Natural killer cell (primary cell): ENCODE measurements at places on chromosomes 1 and 21. TPM values are rescaled to one million over a fixed set of nuclear protein-coding genes. Genes with fewer than 3 reads are reported as not detected.

The SASS6 gene
- total RNA-seq = 5.6 TPM

The FBLIM1 gene
- total RNA-seq = not detected

The CD160 gene
- total RNA-seq = 77.7 TPM

The PEX10 gene
- total RNA-seq = 11.1 TPM

The SV2A gene
- total RNA-seq = 0.73 TPM

The KRTAP23-1 gene
- total RNA-seq = not detected

The GRIK1 gene
- not detected for total RNA-seq

The WNT3A gene
- not detected for total RNA-seq

The ADORA3 gene
- total RNA-seq = 0.40 TPM

DNA sequence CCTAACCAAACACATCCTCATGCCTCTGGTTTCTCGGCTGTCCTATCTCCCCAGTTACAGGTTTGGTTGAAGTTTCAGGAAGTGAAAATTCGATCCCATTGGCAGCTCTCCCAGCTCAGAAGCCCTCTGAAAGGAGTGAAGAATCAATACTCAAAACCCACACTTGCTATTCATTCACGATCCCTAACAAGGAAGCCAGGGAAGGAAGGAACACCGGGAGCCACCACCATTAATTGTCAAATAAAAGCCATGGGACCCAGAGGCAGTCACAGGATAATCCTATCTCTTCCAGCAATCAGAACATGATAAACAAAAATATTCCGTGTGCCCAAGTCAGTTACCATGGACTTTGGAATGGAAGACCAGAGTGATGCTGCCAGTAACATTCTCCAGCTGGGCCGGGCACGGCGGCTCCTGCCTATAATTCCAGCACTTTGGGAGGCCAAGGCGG is 7.0 kb downstream of the TMPRSS2 start:
- H3K27me3 ChIP-seq = no peaks in the 10 kb centered on the region
- no peak overlapping the region for H3K27ac ChIP-seq
- DNase-seq = no peak
- no peak overlapping the region for H3K4me3 ChIP-seq
- H3K4me1 ChIP-seq = no peaks in the 10 kb centered on the region

- DNase-seq = no peak
- H3K27ac ChIP-seq = no peak overlapping the region
- H3K4me1 ChIP-seq = no peaks in the 10 kb centered on the region
- no peak overlapping the region for H3K4me3 ChIP-seq
- H3K27me3 ChIP-seq = no peaks in the 10 kb centered on the region
Observed at GRCh38 chr1:203426870-203427269, 48.7 kb upstream of the PRELP start.

DNA sequence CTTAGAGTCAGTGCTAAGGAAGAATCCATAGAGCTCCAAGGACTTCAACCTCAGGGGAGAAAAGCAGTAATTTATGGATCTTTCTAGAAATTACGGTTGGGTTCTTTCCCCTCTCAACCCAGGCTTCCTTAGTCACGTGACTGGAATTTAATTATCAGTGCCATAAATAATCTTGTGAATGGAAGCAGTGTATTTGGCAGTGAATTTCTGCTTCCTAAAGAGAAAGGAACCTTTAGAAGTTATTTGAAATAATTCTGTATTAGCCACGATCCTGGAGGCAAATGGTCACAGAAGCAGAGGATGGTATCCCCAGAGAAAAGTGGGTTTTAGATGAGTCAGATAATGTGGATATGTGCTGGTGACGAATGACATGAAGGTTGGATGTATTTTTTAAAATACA is 89.6 kb downstream of the NFIA start:
- no peak overlapping the region for H3K27ac ChIP-seq
- no peak for DNase-seq
- no peaks in the 10 kb centered on the region for H3K36me3 ChIP-seq
- H3K27me3 ChIP-seq = no peaks in the 10 kb centered on the region
- no peaks in the 10 kb centered on the region for H3K4me1 ChIP-seq

GRCh38 chr1:169692756-169693460 is 18.5 kb downstream of the SELL start:
- H3K27me3 ChIP-seq = no peaks in the 10 kb centered on the region
- peak overlapping the region; percentile 74 for H3K27ac ChIP-seq
- H3K4me1 ChIP-seq = peaks cover 55% of the 10 kb centered on the region

- H3K36me3 ChIP-seq = no peaks in the 10 kb centered on the region
- no peak overlapping the region for H3K4me3 ChIP-seq
- no peak for DNase-seq
- no peak overlapping the region for H3K27ac ChIP-seq
- no peaks in the 10 kb centered on the region for H3K27me3 ChIP-seq
- no peaks in the 10 kb centered on the region for H3K4me1 ChIP-seq
Observed at GRCh38 chr1:221039616-221040015, 160.4 kb downstream of the HLX start.

DNA sequence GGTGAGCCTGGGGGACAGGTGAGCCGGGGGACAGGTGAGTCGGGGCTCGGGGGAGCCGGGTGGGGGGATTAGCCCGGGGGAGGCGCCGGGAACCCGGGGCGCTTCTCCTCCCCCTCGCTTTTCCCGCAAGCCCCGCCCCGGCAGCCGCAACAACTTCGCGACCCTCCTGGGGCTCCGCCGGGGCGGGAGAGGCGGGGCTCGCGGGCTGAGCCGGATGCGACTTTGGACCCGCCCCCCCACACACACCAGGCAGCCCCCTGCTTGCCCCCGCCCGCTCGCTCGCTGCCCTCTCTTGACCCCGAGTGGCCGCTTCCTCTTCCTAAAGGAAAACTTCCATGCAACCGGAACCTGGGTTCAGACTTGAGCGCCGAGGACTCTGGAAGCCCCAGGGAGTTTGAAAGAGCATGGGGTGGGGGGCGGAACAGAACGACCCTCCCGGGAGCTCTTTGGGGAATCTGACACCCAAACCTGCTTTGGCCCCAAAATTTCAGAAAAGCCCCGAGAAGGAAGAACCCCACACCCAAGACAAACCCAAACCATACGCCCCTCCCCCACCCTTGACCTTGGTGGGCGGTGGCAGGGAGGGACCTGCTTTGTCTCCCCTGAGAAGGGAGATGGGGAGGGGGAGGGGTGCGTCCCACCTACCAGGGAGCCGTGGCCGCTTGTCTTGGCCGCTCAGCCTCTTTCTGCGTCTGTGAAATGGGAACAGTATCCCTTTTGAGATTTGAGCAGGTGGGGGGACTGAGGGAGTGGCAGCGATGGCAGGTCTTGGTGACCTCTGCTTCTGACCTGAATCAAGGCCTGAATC is 550 bp downstream of the ARHGEF16 start:
- H3K4me3 ChIP-seq = no peak overlapping the region
- no peak for DNase-seq
- no peaks in the 10 kb centered on the region for H3K36me3 ChIP-seq
- no peak overlapping the region for H3K27ac ChIP-seq

DNA sequence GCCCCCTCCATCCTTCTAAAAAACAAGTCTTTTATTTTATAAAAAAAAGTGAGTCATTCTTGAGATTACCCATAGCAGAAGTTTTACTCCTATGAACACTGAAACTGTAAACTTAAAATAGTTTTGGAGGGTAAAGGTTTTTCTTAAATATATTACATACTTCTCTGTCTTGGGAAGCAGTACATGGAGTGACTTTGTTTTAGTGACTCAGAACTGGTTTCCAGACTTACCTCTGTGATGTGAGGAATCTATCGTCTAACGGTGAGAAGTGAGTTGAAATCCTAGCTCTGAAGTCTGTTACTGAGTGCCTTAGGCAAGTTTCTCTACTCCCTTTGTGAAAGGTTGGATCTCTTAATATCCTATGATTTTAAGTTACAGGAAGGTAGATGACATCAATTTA is 176.3 kb upstream of the POU3F1 start:
- H3K4me1 ChIP-seq = no peaks in the 10 kb centered on the region
- no peaks in the 10 kb centered on the region for H3K27me3 ChIP-seq
- H3K4me3 ChIP-seq = no peak overlapping the region
- H3K36me3 ChIP-seq = no peaks in the 10 kb centered on the region
- no peak for DNase-seq

DNA sequence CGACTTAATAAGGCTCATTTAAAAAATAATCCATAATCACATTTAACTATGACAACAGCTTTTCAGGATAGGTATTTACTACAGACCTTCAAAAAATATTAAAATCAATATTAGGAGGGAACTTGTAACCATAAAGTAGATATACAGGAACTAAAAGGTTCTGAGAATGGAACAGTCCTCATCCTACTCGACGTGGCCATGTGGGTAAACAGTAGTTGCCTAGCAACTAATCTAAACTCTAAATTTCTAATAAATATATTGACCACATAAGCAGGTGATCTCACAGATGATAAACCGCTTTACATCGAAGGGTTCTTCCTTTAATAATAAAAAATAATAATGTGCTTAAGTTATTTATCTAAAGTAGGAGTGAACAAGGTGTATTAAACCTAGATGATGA is 7.9 kb downstream of the AKT3 start:
- peak overlapping the region; percentile 68 for H3K27ac ChIP-seq
- H3K36me3 ChIP-seq = peaks cover 2% of the 10 kb centered on the region
- H3K4me3 ChIP-seq = no peak overlapping the region
- no peaks in the 10 kb centered on the region for H3K27me3 ChIP-seq
- peak; percentile 31 for DNase-seq
- H3K4me1 ChIP-seq = peaks cover 3% of the 10 kb centered on the region

DNA sequence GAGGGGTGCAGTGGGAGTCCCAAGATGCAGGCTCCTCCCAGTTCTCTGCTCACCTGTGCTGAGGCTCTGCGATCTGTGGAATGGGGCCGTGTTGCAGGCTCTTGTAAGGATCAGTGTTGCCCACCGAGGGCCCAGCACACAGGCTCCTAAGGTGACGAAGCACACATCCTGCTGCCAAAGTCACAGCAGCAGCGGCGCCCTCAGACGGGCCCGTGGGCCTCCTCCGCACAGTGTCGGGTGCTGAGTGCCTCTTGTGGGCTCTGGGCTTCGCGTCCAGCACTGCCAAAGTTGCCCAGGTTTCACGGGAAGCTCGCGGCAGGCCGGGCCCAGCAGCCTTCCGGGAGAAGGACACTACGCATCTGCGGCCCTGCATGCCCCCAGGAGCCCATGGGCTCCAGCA is 72.1 kb upstream of the ABCG1 start:
- H3K4me3 ChIP-seq = no peak overlapping the region
- H3K4me1 ChIP-seq = peaks cover 13% of the 10 kb centered on the region
- DNase-seq = peak; percentile 14
- no peaks in the 10 kb centered on the region for H3K36me3 ChIP-seq
- H3K27ac ChIP-seq = no peak overlapping the region

DNA sequence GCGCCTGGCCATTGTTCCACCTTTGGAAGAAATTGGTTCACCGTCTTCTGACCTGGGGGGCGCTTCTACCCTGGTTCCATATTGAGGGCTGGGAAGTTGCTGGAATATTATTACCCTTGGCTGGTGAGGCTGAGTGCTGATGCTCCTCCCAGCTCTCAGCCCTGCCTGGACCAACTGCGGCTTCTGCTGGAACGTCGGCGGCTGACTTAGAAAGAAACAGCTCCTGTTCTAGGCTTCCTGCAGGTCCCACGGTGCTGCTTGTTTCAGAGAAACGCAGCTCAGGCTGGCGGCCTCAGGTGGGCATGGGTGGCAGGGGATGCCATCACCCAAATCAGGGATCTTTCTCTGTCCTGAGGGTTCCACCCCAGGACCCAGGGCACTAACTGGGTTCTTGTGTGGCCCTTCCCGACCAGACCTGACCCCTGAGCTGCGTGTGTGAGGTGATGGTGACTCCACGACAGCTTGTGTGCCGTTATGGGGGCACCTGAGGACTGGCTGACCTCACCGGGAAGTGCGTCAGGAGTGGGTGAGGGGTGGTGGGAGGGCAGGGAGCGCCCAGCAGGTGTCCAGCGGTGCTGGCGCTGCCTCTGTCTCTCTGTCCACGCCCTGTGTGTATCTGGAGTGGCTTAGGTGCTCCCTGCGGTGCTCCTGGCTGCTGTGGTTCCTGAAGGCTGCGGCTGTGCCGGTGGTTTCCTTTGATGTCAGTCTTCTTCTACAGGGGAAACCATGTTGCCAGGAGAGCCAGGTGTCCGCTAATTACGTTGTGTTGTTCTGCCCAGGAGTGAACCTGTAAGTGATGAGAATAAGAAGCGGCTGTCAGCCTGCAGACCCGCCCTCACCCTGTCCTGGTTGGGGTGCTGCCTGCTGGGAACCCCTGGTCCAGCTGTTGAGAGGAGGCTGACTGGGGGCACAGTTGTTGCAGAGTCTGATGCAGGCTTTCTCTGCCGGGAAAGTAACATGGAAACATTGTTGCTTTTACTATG is 8.9 kb downstream of the SKI start:
- H3K4me3 ChIP-seq = no peak overlapping the region
- H3K27ac ChIP-seq = no peak overlapping the region
- peak; percentile 80 for DNase-seq
- peaks cover 88% of the 10 kb centered on the region for H3K4me1 ChIP-seq

GRCh38 chr1:42931108-42931539 is 27.5 kb downstream of the SLC2A1 start:
- peak; percentile 85 for DNase-seq
- H3K27me3 ChIP-seq = no peaks in the 10 kb centered on the region
- H3K36me3 ChIP-seq = peaks cover 54% of the 10 kb centered on the region
- H3K4me3 ChIP-seq = no peak overlapping the region

DNA sequence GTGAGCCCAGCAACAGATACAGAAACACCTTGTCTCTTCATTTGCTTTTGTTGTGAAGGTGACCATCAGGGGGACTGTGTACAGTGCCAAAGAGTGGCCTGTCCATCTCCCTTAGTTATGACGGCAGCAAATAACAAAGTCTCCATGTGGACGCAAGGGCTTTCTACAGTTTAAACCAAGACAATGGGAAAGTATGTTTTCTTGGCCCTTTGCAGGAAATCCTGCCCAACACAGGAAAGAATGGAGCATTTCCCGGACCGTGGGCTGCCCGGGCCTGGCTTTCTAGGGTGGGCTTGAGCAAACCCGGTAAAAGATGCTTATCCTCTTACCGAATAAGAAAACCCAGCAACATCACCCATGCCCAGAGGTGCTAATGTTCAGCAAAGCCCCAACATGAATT is 87.3 kb downstream of the ZBTB18 start:
- no peak overlapping the region for H3K27ac ChIP-seq
- H3K4me3 ChIP-seq = no peak overlapping the region
- no peaks in the 10 kb centered on the region for H3K36me3 ChIP-seq
- H3K27me3 ChIP-seq = no peaks in the 10 kb centered on the region

GRCh38 chr1:6208723-6209660 is 3.1 kb downstream of the RNF207 start:
- no peaks in the 10 kb centered on the region for H3K36me3 ChIP-seq
- peaks cover 38% of the 10 kb centered on the region for H3K4me1 ChIP-seq
- H3K27ac ChIP-seq = no peak overlapping the region
- peaks cover 20% of the 10 kb centered on the region for H3K27me3 ChIP-seq
- peak; percentile 46 for DNase-seq

GRCh38 chr21:35190201-35190701 is 141.1 kb upstream of the RUNX1 start:
- H3K36me3 ChIP-seq = no peaks in the 10 kb centered on the region
- H3K4me1 ChIP-seq = no peaks in the 10 kb centered on the region
- DNase-seq = no peak
- H3K27me3 ChIP-seq = no peaks in the 10 kb centered on the region
- H3K27ac ChIP-seq = no peak overlapping the region
- H3K4me3 ChIP-seq = no peak overlapping the region

DNA sequence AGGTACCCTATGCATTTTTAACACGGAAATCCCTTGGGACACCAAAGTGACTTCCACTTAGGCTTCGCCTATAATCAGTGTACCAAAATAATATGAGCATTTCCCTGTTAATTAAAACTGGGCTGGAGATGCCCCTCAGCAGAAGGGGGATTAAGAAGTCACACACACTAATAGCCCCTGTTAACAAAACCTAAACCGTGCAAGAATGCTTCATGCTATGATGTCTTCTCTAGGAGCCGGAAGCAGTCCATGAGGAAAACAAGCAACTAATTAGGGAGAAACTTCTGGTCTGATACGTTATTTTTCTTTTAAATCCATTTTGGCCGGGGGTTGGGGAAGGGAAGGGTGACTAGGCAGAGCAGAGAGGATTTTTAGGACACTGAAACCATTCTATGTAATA is 123.4 kb downstream of the ESRRG start:
- no peaks in the 10 kb centered on the region for H3K4me1 ChIP-seq
- no peaks in the 10 kb centered on the region for H3K27me3 ChIP-seq
- no peak overlapping the region for H3K4me3 ChIP-seq
